ENCODE measurements at places on chromosomes 5 and 9.

- peak; percentile 83 for DNase-seq
- H3K36me3 ChIP-seq: peaks cover 29% of the 10 kb centered on the region
- peaks cover 68% of the 10 kb centered on the region for H3K4me1 ChIP-seq
- H3K27ac ChIP-seq: peak overlapping the region; percentile 98
- peak overlapping the region; percentile 89 for H3K4me3 ChIP-seq
Measured at GRCh38 chr5:76404223-76405211, 1.4 kb downstream of the IQGAP2 start.

DNA sequence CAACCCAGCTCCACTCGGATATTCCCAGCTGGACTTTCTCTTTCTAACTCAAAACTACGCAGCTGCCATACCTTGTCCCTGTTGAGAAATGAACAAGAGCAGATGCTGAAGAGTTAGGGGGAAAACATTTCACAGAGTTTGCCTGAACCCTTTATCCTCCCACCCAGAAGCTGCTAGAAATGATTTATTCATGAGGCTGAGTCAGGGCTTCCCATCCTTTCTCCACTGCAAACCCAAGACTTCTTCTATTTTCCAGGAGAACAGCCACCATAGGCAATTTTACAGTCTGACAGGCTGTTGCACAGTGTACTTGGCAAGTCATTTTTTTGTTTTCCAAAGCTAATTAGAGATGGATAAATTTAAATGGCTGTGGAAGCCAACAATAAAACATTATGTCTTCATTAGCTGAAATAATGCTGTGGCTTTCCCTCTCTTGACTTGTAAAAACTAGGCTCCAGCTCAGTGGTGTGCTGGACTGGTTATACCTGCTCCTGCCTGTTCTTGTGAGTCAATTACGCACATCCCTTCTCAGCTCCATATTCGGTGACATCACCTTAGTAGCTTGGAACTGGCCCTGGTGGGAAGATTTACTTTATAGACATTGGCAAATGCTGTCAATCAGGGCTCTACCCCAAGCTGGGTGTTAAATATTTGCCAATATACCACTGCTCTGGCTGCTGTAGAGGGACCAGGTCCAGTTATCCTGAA, 71.9 kb downstream of the KIF4B start:
- H3K27me3 ChIP-seq: no peaks in the 10 kb centered on the region
- H3K4me3 ChIP-seq: no peak overlapping the region
- H3K4me1 ChIP-seq: no peaks in the 10 kb centered on the region
- no peaks in the 10 kb centered on the region for H3K36me3 ChIP-seq

DNA sequence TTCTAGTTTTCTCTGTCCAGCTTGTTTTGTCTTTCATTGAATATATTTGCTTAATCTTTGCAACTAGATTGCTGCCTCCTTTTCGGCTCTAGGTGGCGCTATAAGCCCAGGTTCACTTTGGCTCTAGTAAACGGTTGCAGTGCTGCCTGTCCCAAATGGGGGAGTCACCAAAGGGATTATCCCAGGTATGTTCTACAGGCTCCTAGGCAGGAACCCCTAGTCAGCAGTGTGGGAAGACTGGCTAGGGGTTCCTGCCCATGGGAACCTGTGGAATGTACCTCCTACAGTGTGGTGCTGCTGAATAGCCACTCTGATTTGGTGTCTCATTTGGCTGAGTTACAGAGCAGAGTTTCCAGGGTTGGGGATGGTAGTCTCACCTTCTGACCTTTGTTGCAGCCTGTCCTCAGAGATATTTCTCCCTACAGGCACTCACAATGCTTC, 85.2 kb downstream of the ARSB start:
- no peak overlapping the region for H3K27ac ChIP-seq
- peak; percentile 28 for DNase-seq
- no peaks in the 10 kb centered on the region for H3K4me1 ChIP-seq
- H3K4me3 ChIP-seq: no peak overlapping the region

DNA sequence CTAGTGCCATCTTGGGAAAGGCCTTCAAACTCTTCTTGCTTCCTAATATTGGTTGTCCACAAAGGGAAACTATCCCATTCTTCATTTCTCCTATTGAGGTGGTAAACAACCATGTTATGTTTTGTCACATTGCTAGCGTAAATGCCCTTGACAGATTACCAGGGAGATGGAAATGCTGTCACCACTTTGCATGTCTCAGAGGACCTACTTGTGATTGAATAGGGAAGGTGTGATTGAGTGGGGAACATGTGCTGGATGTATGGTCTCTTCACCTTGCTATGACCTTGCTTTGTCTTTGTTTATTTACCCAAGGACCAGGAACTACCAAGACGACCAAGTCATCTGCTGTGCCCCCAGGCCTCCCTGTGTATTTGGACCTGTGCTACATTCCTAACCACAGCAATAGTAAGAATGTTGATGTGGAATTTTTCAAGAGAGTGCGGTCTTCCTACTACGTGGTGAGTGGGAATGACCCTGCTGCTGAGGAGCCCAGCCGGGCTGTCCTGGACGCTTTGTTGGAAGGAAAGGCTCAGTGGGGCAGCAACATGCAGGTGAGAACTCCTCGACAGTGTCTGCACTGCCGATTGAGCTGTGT, 96.1 kb downstream of the MAP1B start:
- DNase-seq: no peak
- H3K27ac ChIP-seq: no peak overlapping the region
- no peaks in the 10 kb centered on the region for H3K36me3 ChIP-seq

DNA sequence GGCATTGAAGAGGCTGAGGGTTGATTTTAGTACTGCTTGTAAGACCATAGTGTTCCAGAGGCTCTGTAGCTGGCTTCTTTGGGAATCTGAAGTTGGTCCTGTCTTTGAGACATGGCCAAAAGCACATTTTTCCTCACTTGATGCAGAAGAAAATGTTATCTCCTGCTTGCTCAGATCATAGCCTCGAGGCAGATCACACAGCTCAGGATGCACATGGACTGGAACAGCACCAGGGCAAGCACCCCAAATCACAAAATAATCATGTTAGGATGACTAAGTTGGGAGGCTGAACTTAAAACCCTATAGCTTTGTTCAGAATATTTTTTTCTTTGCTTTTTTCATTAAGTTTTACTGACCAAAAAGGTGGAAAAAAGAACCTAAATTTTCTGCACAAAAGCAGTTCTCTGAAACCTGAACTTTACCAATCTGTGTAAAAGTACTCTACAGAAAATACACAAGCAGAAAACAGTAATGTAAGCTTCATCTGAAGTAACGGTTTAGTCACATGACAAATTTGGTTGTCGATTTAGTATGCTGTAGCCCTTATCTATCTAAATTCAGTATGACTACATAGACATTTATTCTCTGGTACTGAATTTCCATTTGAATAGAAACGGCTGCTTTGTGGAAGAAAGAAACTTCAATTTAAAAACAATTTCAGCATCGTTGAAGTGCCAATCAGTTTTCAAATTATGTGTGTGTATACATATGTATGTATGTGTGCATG, 3.4 kb downstream of the KLHL9 start:
- H3K36me3 ChIP-seq: peaks cover 48% of the 10 kb centered on the region
- H3K27me3 ChIP-seq: no peaks in the 10 kb centered on the region
- H3K4me1 ChIP-seq: peaks cover 57% of the 10 kb centered on the region
- no peak overlapping the region for H3K27ac ChIP-seq

- H3K4me3 ChIP-seq: no peak overlapping the region
- no peak overlapping the region for H3K27ac ChIP-seq
- H3K36me3 ChIP-seq: peaks cover 53% of the 10 kb centered on the region
- no peaks in the 10 kb centered on the region for H3K27me3 ChIP-seq
Measured at GRCh38 chr5:115831163-115831768, 10.1 kb downstream of the ATG12 start.

DNA sequence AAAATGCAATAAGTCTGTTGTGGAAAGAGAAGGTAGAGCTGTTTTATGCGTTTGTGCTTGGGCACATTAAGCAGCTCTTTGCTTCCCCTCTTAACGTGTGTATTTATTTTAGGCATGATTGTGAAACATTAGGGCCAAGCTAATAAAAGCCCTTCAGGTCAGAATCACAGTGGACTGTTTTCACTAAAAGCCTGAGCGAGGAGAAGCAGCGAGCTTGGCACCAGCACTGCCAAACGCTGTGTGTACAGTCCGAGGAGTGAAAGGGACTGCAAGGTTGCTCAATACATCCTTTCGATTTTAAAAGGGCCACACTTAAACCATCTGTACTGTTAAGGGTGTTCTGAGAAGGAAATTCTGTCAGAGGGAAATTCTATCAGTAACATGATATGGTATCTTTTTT, 107.2 kb upstream of the CKMT2 start:
- H3K36me3 ChIP-seq: peaks cover 19% of the 10 kb centered on the region
- peaks cover 22% of the 10 kb centered on the region for H3K4me1 ChIP-seq
- DNase-seq: no peak
- H3K27ac ChIP-seq: no peak overlapping the region
- no peak overlapping the region for H3K4me3 ChIP-seq

- DNase-seq: no peak
- no peaks in the 10 kb centered on the region for H3K27me3 ChIP-seq
- H3K4me3 ChIP-seq: peak overlapping the region; percentile 83
- H3K27ac ChIP-seq: peak overlapping the region; percentile 86
Measured at GRCh38 chr5:32311404-32312196, 1.1 kb downstream of the MTMR12 start.

GRCh38 chr9:750249-750967, 91.1 kb upstream of the DMRT1 start:
- H3K4me3 ChIP-seq: peak overlapping the region; percentile 39
- DNase-seq: no peak
- H3K36me3 ChIP-seq: peaks cover 2% of the 10 kb centered on the region
- peaks cover 68% of the 10 kb centered on the region for H3K4me1 ChIP-seq
- H3K27me3 ChIP-seq: no peaks in the 10 kb centered on the region

DNA sequence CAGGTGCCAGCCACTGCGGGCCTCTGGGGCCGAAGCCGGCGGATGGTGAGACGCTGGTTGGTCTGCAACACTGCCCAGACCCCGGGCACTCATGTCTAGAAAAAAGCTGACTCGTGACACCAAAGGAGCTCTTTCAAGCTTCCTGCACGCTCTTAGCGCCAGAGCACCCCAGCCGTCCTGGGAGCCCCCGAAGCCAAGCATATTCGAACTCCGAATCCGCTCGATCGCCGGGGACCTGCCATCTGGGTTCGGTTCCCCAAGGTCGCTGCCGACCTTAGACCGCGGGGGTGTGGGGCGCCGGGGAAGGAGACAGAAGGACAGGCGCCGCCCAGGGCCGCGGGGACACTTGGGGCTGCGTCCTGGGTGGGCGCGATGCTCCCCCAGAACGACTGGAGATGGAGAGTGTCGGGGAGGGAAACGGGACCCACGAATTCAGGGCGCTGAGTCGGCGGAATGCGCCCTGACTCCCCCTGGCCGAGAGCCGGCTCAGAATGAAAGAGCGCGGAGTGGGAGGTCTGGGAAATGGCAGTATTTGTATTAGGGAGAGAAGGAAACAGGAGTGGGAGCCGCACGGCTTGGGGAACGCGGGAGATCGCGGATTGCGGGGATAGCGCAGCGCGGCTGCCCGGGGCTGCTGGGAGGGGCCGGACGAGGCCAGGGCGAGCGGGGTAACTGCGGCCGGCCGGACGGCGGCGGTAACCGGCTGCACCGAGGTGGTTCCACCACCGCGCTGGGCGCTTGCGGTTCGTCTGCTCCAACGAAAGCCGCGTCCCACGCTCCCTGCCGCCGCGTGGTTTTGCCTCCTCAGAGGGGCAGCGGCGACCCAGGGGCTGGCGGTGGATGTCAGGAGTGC, 20.1 kb upstream of the MARCHF6 start:
- H3K4me3 ChIP-seq: peak overlapping the region; percentile 75
- H3K36me3 ChIP-seq: no peaks in the 10 kb centered on the region
- H3K4me1 ChIP-seq: peaks cover 12% of the 10 kb centered on the region
- peaks cover 53% of the 10 kb centered on the region for H3K27me3 ChIP-seq

DNA sequence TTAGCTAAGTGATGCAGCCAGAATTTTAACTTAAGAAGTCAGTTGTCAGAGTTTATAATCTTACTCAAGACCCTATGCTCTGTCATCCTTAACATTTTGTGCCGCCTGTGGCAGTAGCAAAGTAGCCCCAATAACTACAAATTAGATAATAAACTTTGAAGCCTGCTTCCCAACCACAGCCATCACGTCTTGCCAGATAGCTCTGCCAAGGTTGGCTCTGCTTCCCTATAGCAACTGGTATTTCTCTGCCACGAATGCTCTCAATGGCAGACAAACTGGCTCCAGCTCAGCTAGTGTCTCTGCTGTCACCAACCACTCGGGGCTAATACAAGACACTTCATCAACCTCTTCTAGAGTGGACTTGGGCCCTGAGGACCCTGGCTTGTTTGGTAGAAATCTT, 576.1 kb downstream of the CDH12 start:
- no peak for DNase-seq
- H3K27me3 ChIP-seq: no peaks in the 10 kb centered on the region
- H3K4me1 ChIP-seq: no peaks in the 10 kb centered on the region

- peaks cover 16% of the 10 kb centered on the region for H3K27me3 ChIP-seq
- DNase-seq: no peak
- no peaks in the 10 kb centered on the region for H3K36me3 ChIP-seq
- no peaks in the 10 kb centered on the region for H3K4me1 ChIP-seq
Measured at GRCh38 chr5:115132465-115132864, 37.2 kb downstream of the TRIM36 start.
